ENCODE measurements at places on chromosomes 2 and 18. TPM values are rescaled to one million over a fixed set of nuclear protein-coding genes. Genes with fewer than 3 reads are reported as not detected.
A peak's percentile ranks its signal among the peaks of the same experiment; 100 is the strongest.

DNA sequence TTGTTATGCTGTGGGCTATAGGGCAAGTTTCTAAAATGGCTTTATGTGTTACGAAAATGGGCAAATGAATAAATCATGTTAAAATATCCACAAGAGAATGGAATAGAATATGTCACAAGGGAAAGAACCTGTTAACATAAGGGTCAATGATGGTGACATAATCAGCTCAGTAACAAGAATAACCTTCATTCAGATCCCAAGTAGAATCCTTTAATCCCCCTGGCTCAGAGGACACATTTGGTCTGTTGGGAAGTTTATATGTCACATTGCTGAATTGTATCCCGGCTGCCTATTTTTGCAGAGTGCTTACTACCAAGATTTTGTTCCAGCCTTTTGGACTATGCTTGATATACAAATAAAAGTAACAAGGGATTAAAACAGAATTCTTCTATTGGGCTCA, 13.1 kb upstream of the LGALSL start:
- no peak for DNase-seq

GRCh38 chr2:136253288-136254004, 135.5 kb upstream of the CXCR4 start:
- DNase-seq = no peak

DNA sequence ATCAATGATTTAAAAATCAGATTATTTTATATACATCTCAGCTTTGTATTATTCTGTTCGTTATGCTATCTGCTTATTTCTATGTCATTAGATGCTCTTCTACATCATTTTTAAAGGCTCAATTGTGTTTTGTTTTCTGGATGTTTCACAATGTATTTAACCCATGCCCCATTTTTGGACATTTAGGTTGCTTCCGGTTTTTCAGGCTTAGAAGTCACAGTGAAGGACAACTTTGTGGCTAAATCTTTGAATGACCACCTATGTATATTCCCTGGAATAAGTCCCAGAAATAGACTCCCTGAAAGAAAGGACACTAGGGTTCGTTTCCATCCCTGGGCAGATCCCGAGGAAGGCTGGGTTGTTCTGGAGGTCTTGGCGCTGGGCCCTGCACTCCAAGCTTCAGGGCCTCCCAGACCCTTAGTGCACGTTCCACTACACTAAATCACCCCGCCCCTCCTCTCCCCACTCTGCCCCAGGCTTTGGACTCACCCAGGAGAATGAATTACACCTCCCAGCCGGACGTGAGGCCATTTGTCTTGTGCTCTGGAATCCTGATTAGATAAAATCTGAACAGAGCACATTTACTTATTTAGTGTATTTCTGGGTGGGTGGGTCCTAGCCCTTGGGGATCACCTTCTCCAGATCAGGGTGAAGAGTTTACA, 188.2 kb downstream of the ZFP36L2 start:
- DNase-seq = no peak

GRCh38 chr18:34909637-34910364, 131.4 kb upstream of the MAPRE2 start:
- DNase-seq = no peak

- peak; percentile 35 for DNase-seq
Observed at GRCh38 chr18:7575465-7576028, 8.4 kb downstream of the PTPRM start.

GRCh38 chr18:24534737-24535136, 74.3 kb downstream of the HRH4 start:
- no peak for DNase-seq

GRCh38 chr18:79548077-79548450, 131.5 kb upstream of the CTDP1 start:
- DNase-seq = no peak

DNA sequence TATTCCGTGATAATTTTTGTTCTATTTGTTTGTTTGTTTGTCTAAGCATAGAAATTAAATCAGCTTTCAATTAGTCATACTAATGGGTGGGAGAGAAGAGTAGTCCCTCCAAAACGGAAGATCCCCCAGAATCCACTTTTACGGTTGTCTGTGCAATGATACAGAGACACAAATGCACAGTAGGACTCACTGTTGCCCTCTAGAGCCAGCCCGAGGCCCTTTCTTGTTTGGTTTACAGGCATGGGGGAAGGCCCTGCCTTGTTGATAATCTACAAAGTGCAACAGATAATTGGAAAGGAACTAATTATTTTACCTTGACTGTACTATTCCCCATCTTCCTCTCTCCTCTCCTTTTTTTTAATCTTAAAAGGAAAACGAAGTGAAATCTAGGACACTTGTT, 121.1 kb downstream of the ACOXL start:
- DNase-seq = peak; percentile 42

DNA sequence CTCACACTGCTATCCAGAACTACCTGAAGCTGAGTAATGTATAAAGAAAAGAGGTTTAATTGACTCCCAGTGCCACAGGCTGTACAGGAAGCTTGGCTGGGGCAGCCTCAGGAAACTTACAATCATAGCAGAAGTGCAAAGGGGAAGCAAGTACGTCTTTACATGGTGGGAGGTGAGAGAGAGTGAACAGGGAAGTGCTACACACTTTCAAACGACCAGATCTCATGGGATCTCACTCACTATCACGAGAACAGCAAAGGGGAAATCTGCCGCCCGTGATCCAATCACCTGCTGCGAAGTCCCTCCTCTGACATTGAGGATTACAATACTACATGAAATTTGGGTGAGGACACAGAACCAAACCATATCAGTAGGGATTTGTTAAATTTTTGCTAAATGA, 150.4 kb upstream of the NXPH2 start:
- no peak for DNase-seq

- DNase-seq = no peak
Observed at GRCh38 chr2:3459185-3460015, 59.9 kb downstream of the ADI1 start.

- no peak for DNase-seq
Observed at GRCh38 chr18:6775702-6776101, 46.2 kb downstream of the ARHGAP28 start.

- no peak for DNase-seq
Observed at GRCh38 chr2:120448961-120449810, 103.2 kb downstream of the INHBB start.

GRCh38 chr18:76364282-76365259, 130.5 kb downstream of the ZNF516 start:
- no peak for DNase-seq

DNA sequence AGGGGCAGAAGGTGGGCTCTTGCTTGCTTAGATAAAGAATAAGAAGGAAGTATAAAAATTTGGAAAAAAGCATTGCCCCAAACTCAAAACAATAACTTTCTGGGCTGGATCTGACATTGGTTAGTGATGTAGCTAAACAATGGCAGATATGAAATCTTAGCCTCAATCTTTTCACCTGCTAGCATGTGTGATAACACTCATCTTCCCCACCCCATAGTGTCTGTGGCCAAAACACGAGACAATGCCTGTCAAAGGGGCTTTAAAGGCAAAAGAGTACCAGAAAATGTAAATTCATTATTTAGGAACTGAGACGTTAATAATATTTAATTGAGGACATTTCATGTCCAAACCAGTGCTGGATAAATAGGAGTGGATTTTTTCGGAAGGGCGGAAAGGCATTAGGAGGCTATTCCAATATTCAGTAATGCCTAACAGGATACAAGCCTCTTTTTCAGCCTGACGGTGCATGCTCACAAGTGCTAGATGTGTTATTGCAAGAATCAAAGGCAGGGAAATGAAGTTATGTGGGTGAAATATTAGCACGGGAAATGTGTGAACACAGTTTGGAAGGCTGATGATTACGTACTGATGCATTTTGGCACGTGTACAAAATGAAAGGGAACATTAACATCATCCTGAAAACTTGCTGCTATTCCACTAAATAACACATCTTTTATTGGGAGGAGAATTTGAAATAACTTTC, 395.7 kb downstream of the GALR1 start:
- no peak for DNase-seq

GRCh38 chr2:75410702-75411101, 150.0 kb downstream of the EVA1A start:
- no peak for DNase-seq

DNA sequence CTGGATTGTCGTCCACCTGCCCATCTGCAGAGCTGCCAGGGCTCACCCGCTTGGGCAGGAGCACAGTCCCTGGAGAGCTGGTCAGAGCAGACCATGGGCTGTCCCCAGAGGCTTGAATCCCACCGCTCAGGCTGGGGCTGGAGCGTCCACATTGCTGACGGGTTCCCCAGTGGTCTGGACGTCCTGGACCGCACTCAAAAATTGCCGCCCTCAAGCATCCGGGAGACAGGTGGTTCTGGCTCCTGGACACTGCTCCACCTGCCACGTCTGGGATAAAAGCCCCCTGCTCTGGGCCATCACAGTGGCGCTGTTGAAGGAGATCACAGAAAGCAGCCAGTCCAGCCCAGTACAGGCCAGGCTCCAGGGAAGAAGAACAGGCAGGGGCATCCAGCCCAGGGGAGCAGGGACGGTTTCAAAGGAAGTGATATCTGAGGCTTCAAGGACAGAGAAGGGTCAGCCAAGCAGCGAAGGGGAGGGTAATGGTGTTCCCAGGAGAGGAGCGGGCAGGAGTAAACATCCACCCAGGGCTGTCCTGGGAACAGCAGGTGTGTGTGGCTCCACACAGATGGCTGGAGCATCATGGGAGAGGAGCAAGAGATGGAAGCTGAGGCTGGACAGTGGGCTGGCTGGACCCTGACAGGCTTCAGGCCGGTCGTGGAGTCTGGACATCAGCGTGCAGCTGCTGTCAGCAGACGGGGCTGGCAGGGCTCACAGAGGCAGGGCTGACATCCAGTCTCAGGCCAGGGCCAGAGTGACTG, 21.9 kb upstream of the ID2 start:
- DNase-seq = no peak

DNA sequence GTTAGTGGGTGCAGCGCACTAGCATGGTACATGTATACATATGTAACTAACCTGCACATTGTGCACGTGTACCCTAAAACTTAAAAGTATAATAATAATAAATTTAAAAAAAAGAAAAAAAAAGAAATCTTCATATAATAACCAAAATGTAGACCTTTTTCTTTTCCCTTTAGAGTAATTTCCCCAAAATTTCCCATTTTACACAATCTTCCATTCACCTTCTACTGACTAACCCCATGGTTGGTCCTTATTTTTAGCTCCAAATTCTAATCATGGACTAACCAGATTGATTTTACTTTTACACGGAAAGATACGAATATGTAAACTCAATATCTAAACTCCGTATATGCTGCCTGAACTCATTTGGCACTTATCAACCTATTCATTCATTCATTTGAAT, 7.7 kb downstream of the KCTD18 start:
- DNase-seq = no peak

DNA sequence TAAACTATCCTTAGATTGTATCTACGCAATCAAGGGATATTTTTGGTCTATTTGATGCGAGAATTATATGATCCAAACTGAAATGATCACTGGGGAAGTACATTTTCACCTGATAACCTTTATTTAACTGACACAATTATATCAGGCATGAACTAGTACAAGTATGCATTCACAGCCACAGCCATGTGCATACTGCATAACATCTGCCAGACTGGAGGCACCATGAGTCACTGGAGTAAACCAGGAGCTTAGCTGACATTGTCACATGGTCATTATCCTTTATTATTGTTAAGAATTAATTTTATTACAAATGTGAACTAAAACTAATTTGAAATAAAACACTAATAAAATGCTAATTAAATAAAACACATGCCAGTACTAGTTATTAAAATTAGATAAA, 1127.1 kb downstream of the DPP10 start:
- no peak for DNase-seq

DNA sequence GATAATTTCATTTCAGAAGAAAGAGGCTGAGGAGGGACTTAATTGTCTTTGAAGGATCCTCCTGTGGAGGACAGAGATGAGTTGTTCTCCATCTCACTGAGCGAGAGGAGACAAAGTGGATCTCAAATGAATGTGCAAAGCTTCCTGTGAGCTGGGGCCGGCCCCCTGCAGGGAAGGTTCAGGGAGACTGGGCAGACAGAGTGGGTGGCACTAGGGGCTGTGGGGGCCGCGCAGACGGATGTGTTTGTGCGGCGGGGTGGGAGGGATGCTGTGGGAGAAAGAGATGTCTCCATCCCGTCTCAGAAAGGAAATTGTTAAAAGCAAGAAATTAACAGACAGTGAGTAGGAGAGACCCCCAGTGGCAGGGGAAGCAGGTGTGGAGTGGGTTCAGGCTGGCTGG, 29.1 kb downstream of the KLHL29 start:
- no peak for DNase-seq

GRCh38 chr2:195730912-195731311, 73.9 kb downstream of the SLC39A10 start:
- DNase-seq = no peak

GRCh38 chr18:36693931-36694620, 134.7 kb downstream of the TPGS2 start:
- DNase-seq = no peak

DNA sequence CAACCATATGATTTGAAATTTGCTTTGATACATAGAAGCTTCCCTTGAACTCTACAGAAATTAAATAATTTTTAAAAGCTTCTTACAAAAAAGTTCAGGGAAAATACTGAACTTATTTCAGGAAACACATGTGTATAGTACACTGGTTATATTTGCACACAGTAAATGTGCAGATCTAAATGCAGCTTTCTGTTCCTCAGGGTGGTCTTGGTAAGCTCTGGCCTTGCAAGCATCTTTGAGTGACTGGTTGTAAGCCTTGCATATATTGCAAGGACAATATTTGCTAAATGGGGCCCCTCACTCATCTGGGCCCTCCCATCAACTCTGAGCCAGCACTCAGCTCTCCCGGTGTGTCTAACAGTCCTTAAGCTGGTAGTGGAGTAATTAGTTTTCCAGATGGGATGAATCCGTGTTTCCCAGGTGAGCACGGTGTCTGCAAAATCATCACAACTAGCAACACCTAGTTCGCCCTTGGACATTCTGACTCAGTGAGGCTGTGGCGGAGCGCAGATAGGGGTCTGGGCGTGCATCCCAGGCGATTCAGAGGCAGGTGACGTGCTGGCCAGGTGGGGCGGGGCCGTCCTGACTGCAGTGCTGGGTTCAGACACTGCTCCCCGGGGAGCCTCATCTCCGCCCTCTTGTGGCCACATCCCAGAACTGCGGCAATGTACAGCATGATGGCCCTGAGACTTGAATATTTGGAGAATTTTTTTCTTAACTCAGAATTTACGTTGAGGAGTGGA, 149.6 kb downstream of the MBP start:
- peak; percentile 69 for DNase-seq

GRCh38 chr2:126222278-126222677, 433.7 kb upstream of the GYPC start:
- no peak for DNase-seq

The UGT1A8 gene
- not detected for total RNA-seq

The SERPINB7 gene
- 0.22 TPM for total RNA-seq

The TBR1 gene
- under 0.01 TPM for total RNA-seq

The REG3A gene
- total RNA-seq = not detected

The COL3A1 gene
- total RNA-seq = 2.2 TPM

The KATNAL2 gene
- 0.40 TPM for total RNA-seq

The CD207 gene
- under 0.01 TPM for total RNA-seq

The CAVIN2 gene
- 252 TPM for total RNA-seq

The BUB1 gene
- 3.4 TPM for total RNA-seq

The TUBB8B gene
- not detected for total RNA-seq

The AQP12B gene
- total RNA-seq = not detected

The IL1R1 gene
- total RNA-seq = 52.6 TPM

The SP140L gene
- total RNA-seq = 5.0 TPM

The TCF23 gene
- not detected for total RNA-seq

The PLEK gene
- total RNA-seq = under 0.01 TPM

The CHRNG gene
- total RNA-seq = not detected

The PCARE gene
- total RNA-seq = not detected

The R3HDM1 gene
- total RNA-seq = 5.0 TPM

Data from lung microvascular endothelial cell (primary cell).